ENCODE measurements at places on chromosomes 13 and 19.

DNA sequence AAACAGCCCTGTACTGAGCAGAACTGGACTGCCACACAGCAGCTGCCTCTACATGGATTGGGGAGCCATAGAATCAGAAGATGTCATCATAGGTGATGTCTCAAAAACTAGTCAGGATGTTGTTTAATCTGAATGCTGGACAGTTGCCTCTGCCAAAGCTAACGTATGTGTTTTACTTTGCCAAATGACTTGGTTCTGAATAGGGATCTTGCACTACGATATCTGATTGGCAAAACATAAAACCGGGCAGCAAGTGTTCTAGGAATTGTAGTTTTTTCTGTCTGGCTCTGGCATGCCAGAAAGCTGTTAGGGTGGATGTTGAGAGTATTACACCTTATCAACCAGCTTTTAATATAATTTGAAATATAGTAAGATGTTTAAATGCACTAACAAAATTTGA is 645.9 kb downstream of the GPC5 start:
- no peak for DNase-seq

- DNase-seq, result no peak
Observed at GRCh38 chr19:39839678-39840327, 5.8 kb upstream of the DYRK1B start.

DNA sequence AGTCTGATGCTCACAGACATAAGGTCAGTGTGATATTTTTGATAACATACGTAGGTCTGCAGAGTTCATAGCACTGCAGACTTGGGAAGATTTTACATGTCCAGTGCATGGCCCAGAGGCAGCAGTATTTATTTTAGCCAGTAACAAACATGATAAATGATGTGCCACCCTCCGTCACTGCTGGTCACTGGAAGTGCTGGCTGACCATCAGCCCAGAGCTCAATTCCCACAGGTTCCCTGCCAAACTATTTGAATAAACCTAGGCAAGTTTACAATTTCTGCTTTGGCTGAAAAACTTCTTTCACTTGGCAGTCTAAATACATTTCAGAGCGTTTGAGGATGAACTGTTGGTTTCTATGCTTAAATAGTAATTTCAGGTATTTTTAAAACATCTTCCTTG is 135.5 kb upstream of the EDNRB start:
- no peak for DNase-seq

DNA sequence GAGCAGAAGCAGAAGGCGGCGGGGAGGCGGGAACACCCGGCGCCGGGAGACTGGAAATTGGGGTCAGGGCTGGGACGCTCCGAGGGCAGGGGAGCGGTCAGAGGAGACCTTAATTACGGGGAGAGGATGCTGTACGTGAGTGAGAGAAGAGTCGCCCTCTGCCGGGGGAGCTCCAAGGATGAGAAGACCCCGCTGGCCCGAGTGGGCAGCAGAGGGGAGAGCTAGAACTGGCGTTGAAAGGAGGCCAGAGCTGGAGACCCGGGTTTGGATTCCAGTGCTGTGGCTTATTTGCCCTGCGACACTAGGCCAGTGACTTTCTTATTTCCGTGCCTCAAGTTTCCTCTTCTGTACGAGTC is 536 bp downstream of the FAM32A start:
- peak; percentile 54 for DNase-seq

DNA sequence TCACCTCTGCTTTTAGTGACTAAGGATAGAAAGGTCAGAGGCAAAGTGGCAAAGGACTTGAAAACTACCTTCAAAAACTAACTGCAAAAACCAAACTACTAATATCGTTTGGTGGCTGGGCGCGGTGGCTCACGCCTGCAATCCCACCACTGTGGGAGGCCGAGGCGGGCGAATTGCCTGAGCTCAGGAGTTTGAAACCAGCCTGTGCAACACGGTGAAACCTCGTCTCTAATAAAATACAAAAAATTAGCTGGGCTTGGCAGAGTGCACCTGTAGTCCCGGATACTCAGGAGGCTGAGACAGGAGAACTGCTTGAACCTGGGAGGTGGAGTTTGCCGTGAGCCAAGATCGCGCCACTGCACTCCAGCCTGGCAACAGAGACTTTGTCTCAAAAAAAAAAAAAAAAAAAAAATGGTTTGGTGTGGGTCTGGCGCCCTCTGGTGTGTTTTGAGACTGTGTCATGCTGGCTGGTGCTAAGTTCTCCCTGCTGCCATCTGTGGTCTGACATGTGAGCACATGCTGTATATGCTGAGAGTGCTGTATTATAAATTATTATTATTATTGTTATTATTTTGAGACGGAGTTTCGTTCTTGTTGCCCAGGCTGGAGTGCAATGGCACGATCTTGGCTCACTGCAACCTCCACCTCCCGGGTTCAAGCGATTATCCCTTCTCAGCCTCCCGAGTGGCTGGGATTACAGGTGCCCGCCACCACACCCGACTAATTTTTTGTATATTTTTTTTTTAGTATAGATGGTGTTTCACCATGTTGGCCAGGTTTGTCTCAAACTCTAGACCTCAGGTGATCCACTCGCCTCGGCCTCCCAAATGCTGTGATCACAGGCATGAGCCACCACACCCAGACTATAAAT is 36.0 kb upstream of the RNF17 start:
- DNase-seq, result peak; percentile 75

Data from stimulated activated CD4-positive, alpha-beta T cell treated with anti-CD3 and anti-CD28 coated beads, Interleukin-15, amount 100 ng/mL, for 24 hours (primary cell).